Upper lobe of right lung (tissue), 1 donor: ENCODE measurements at places on chromosomes 12 and 14. TPM values are rescaled to one million over a fixed set of nuclear protein-coding genes. Genes with fewer than 3 reads are reported as not detected.

ZNF410 gene
- total RNA-seq = 50.6 TPM

GRCh38 chr12:129520739-129521138 is 383.1 kb downstream of the TMEM132D start:
- no peak for DNase-seq

- DNase-seq = no peak
These were observed 244.0 kb upstream of the AVPR1A start for GRCh38 chr12:63394983-63395382.

DNA sequence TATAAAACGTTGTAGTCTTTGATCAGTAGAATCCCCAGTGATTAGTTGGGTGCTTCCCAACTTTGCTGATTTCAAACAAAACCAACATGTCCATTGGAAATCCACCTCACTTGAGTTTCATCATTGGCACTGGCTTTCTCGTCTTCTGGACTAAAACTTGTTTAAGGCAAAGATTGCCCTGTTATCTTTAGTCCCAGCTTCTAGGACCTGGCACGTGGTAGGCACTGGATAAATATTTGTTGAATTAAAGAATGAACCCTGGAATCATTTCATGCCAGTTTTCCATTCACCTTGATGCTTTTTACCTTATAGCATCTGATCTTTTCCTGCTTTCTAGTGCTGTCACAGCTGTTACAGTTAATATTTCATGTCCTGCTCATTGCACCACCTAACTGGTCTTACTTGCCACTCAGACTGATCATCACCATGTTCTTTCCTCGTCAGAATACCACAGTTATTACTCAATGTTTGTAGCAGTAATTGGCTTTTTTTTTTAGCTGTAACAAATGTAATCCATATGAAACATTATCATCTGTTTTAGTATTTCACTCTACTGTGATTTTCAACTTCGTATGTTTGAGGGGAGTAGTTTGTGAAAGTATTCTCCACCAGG is 7.3 kb upstream of the C12orf50 start:
- no peak for DNase-seq

DNA sequence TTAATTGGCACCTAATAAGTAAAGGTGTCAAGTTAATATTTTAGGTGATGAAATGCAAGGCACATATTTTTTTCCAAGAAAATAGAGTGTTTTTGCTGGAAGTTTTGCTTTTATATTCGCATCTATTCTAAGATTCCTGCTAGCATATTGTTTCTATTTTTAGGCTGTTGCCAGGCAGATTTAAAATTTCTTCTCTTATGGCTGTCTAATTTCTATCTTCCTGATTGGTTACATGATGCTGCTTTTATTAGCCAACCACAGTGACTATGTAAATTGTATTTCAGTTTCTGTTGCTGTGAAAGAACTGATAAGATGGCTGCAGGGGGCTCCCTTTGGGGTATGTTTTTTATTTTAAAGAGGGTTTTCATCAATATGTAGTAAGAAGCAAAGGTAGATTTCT is 42.7 kb downstream of the ATF7IP start:
- no peak for DNase-seq
